ENCODE measurements at places on chromosomes 16 and 17. TPM values are rescaled to one million over a fixed set of nuclear protein-coding genes. Genes with fewer than 3 reads are reported as not detected.

SLC12A3 gene
- not detected for total RNA-seq

LGALS9 gene
- 79.1 TPM for total RNA-seq

PABPN1L gene
- not detected for total RNA-seq

KIF2B gene
- not detected for total RNA-seq

STH gene
- total RNA-seq = not detected

CHST4 gene
- not detected for total RNA-seq

FOXC2 gene
- total RNA-seq = 0.76 TPM

IL17C gene
- not detected for total RNA-seq

IKZF3 gene
- 5.0 TPM for total RNA-seq

SLC6A2 gene
- total RNA-seq = not detected

ZNF267 gene
- 4.0 TPM for total RNA-seq

DGKE gene
- 2.6 TPM for total RNA-seq

ORAI3 gene
- total RNA-seq = 12.1 TPM

COX6A2 gene
- total RNA-seq = 1,331 TPM

SULT1A2 gene
- total RNA-seq = 1.7 TPM

GLTPD2 gene
- not detected for total RNA-seq

MEIOB gene
- not detected for total RNA-seq

PIP4K2B gene
- 47.0 TPM for total RNA-seq

NPIPA5 gene
- total RNA-seq = 17.3 TPM

PIGW gene
- 5.5 TPM for total RNA-seq

GPR142 gene
- total RNA-seq = not detected

HS3ST2 gene
- total RNA-seq = 0.20 TPM

MAPT gene
- 21.1 TPM for total RNA-seq

KREMEN2 gene
- not detected for total RNA-seq

NLE1 gene
- 3.5 TPM for total RNA-seq

DHRS7C gene
- 13.7 TPM for total RNA-seq

TTYH2 gene
- 24.8 TPM for total RNA-seq

KRT20 gene
- not detected for total RNA-seq

TBX2 gene
- total RNA-seq = 9.7 TPM

CPHXL2 gene
- total RNA-seq = not detected

MEOX1 gene
- total RNA-seq = 20.7 TPM

TNFRSF13B gene
- not detected for total RNA-seq

USP43 gene
- not detected for total RNA-seq

AURKB gene
- 0.38 TPM for total RNA-seq

C17orf58 gene
- 3.1 TPM for total RNA-seq

All from heart right ventricle (tissue), 16 donors.